COR-L47 (cell line): ENCODE measurements at places on chromosomes 7 and 10.

GRCh38 chr10:43024942-43025700, 51.7 kb upstream of the RET start:
- no peak for DNase-seq

GRCh38 chr10:94481410-94481809, 64.2 kb upstream of the HELLS start:
- DNase-seq = no peak

DNA sequence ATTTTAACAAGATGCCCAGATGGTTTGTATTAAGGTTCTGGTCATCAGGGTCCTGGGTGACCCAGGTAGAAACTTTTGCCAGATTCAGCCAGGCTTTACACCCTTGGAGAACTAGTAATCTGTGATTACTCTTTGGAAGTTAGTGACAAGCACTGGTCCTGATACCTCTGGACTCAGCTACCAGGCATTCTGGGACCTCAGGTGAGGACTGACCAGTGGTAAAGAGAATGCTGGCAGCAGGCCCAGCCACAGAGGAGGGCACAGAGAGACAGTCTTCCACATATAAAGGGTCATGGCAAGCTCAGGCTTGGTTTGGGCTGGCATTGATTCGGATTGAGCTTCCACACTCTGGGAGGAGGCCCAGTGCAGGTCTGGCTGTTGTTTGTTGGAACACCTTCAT, 112.0 kb upstream of the CHST15 start:
- DNase-seq = no peak

DNA sequence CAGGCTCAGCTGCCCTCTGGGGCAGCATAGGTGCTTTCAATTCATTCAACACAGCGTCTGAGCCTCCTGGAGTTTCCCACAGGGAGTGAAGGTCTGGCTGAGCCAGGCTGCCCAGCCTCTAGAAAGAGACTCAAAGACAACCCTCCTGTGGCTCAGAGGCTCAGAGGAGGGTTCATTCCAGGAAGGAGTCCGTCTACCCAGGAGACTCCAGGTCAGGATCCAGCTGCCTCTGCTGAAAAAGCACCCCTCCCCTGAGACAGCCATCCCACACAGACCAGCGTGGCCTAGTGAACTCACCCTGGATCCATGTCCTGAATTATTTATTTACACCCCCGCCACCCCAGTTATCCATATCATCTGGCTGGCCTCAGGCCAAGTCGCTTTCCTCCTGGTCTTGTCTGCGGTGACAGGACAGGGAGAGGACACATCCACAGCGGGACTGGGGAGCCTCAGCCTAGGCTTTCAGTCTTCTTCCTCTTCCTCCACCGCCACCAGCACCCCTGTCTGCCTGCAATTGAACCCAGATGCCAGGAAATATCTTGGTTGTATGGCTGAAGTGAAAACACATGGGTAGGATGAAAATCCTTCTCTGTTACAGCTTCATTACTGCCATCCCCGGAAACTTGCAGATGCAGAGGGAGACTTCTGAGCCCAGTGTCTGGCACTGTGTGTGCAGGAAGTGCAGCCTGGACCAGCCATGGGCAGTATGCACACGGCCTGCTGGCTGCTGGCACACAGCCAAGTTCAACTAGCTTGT, 44.0 kb upstream of the COL13A1 start:
- peak; percentile 44 for DNase-seq

GRCh38 chr10:43610636-43611035, 4.4 kb downstream of the ZNF485 start:
- DNase-seq = no peak

DNA sequence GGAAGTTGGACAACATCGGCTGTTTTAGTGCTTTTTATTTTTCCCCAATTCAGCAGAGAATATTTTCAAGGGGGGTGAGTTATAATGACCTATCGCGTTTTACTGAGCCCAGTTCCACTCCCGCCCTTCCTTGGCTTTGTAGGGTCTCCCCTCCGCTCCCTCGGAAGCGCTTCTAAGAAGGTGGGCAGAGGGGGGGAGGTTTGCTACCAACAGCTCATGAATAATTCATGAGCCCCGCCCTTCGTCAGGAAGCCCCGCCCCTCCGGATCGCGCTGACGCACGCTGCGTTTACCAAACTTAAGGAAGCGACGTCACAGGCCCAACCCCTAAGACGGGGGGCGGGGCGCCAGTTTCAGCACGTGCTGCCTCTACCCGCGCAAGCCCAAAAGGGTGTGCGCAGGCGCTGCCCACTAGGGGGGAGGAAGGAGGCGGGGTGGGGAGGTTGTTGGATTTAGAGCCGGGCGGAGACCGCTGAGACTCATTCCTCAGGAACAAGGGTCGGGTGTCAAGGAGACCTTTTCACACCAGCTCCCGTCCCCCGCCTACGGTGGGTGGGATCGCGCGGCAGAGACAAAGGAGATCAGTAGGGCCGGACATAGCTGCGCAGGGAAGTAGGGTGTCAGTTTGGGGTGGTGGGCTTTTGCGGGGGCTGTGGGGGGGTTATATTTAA, 529 bp upstream of the MEPCE start:
- DNase-seq = peak; percentile 99

DNA sequence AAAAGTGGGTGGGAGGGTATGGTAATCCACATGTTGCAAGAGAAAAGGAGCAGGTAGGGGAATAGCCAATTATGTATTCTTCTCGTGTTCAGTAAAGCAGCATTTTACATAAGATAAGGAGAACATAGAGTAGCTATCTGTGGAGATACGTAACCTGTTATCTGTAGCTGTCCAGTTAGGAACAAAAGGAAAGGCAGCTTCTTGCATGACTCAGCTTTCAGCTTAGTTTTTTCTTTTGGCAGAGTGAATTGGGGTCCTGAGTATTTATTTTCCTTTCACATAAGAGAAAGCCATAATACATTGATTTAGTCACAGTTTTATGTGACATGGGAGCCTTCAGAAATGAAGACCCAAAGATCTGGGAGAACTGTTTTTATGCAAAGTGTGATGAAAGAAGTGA, 116.7 kb upstream of the IMMP2L start:
- DNase-seq = no peak

GRCh38 chr7:2612445-2613097, 19.2 kb upstream of the TTYH3 start:
- no peak for DNase-seq

GRCh38 chr10:126111516-126111915, 215.2 kb downstream of the FANK1 start:
- no peak for DNase-seq
